ENCODE measurements at places on chromosomes 2 and 18.

DNA sequence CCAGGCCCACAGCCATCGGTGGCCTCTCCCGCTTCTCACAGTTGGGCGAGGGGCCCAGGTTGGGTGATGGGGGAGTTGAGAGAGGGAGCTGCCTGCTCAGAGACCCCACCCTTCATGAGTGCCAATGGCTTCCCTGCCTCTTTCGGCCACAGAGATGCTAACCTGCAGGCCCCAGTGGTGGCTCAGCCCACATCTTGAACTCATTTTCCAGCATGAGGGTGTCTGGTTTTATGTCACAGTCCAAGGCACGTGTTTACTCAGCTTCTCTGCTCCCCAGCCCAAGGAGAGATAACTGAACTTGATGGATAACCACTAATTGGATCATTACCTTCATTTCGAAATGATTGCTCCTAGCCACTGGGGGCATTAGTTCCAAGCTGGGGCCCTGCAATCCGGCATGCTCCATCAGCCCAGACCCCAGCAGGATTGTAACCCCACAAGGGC, 45.9 kb upstream of the SIX2 start:
- no peak for DNase-seq

DNA sequence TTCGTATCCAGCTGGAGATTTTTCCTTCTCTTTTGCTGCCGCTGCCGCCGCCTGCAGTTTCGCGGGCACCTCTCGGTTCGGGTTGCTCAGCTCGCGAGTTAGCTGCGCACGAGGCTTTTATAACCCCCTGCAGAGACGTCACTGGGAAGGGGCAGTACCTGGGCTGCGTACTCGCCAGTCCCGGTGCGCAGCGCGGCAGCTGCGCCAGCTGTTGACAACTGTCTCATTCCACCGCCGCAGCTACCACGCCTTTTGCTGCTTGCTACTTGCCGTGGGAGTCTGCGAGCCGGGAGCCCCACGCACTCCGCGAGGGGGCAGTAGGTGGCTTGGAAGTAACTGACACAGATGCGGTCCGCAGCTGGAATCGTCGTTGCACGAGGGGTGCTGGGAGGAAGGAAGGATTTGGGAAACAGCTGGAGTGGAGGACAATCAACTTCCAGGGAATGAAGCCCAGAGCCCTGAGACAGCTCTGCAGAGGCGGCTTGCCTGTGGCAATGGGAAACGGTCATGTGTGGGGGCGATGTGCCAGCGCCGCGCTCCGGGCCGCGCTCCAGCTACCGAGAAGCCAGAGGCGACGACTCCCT, at the start of gene TACR1:
TSS of gene TACR1 (minus strand) at position 93 of the 584 bp plus-strand sequence. CDS start 586 bp downstream, outside the sequence.
- peak; percentile 65 for DNase-seq

DNA sequence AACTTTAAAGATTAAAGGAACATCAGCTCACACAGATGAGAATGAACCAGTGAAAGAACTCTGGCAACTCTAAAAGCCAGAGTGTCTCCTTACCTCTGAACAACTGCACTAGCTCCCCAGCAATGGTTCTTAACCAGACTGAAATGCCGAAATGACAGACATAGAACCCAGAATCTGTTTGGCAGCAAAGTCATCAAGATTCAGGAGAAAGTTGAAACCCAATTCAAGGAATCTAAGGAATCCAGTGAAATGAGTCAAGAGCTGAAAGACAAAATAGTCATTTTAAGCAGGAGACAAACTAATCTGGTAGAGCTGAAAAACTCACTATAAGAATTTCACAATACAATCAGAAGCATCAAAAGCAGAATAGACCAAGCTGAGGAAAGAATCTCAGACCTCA, 72.0 kb downstream of the STRADB start:
- DNase-seq, result peak; percentile 41

DNA sequence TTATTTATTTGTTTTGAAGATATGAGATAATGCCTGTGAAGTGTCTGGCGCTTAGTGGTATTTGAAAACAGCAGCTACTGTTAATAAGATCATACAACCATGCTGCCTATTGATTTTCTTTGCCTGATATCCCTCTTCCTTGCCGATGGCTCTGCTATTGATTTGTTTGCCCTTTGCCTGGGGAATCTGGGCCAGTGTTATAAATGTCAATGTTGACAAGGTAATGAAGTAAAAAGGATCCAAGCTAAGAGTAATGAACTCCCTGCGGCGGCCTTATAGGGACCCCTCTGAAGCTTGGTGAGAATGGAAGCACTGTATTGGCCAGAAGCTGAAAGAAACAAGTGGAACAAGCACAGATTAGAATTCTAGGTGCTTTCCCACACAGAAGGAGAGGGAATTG, 854.6 kb downstream of the CNTNAP5 start:
- DNase-seq, result no peak

- DNase-seq, result peak; percentile 95
Measured at GRCh38 chr2:86442642-86443005, 1.5 kb downstream of the KDM3A start.
